ENCODE measurements at places on chromosomes 12 and 14.

DNA sequence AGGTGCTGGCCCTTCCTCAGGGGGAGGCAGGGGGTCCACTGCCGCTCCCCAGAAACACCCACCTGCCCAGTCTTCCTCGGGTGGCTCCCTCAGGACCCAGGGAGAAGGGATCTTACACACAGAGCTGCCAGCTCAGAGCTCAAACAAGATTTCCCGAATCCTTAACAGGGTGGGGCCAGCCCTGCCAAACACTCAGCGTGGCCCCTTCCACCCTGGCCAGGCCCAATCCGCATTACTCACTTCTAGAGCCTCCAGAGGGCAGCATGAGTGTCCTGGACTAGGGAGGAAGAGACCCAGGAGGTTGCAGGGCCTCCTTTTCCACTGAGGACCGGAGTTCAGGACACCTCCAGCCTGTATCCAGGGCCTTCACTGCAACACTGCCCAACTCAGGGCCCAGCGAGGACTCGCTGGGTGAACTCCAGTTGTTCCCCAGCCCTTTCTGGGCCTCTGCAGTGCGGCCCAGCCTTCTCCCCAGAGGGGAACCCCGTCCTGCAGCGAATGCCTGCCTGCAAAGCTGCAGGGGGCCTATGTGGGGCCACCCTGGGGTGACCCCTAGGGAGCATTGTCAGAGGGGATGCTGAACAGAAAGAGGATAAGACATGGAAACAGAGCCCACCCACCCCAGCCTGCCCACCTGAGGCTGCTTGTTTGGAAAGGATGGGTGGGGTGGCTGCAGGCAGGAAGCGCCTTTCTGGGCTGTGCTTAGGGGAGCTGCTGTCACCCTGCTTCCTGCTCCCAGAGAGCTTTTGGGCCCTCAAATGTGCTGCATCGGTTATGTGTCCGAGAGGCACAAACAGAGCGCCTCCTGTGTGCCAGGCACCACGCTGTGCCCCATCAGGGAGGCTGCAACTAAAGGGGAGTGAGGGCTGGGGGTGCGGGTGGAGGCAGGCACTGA, 43.8 kb downstream of the CCNK start:
- DNase-seq, result no peak

DNA sequence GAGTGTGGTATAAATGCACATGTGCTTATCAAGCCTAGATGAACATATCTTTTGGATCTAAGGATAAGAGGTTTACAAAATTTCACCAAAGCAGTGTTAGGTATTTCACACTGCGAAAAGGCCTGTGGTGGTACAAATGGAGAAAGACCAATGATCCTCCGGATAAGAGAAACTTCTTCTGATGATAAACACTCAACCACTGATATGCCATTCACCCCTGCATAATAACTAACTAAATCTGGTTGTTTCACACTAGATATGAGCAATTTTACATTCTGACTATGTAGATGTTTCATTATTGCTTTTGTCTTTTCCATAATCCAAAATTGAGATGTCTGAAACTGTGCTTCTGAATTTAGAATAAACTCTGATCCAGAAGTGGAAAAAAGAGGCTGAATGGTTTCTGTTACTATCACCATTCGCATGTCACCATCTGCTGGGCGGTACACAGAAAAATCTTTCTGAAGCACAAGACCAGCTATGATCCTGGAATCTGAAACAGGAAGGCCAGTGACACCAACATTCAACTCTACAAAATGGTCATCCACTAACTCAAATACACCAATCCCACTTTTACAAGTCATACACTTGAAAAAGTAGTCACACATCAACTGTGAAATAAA, 1.3 kb downstream of the BBS10 start:
- peak; percentile 2 for DNase-seq

DNA sequence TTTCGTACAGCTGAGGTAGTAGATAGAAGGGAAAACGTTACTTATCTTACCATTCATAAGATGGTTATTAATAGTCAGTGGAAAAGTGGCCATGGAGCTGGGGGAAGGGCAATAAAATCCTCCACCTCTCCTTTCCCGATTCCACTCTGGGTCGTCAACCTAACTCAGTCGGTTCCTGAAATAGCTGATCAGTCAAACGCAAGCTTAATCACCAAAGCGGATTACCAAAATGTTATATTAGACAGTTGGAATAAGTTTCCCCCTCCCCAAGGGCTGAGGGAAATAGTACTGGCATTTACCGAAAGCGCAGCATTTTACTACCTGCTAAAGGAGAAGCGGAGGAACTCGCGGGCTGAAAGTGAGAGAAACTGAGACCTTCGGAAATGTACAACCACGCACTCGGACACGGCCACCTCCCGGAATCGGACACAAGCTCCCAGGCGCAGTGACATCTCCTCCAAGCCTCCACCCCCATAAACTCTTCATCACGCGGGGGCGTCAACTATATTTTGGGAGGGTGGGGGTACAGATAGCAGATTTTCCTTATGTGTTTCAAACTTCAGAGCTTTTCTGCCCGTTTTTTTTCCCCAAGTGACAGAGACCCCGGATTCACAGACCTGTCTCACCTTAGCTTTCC, 1.2 kb downstream of the PPM1H start:
- no peak for DNase-seq

DNA sequence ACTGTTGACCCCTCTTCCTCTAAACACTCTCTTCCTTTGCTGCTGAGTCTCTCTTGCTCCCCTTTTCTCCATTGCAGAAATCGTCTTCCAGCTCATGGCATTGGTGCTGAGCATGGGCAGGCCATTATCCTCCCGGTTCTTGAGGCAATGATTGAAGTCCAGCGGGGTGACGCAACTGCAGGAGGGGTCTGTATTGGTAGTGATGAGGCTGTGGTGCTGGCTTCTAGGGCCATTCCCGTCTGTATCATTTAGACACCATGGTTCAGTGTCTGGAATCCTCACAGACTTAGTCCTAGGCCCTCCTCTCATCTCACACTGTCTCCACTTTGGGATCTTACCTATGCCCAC, 720 bp upstream of the SLC22A17 start:
- DNase-seq, result no peak

- DNase-seq, result no peak
Measured at GRCh38 chr12:122250047-122250446, 16.2 kb downstream of the VPS33A start.

- DNase-seq, result no peak
Measured at GRCh38 chr14:102819747-102820330, 42.6 kb downstream of the TRAF3 start.

- no peak for DNase-seq
Measured at GRCh38 chr14:30440961-30441360, 118.0 kb upstream of the G2E3 start.

DNA sequence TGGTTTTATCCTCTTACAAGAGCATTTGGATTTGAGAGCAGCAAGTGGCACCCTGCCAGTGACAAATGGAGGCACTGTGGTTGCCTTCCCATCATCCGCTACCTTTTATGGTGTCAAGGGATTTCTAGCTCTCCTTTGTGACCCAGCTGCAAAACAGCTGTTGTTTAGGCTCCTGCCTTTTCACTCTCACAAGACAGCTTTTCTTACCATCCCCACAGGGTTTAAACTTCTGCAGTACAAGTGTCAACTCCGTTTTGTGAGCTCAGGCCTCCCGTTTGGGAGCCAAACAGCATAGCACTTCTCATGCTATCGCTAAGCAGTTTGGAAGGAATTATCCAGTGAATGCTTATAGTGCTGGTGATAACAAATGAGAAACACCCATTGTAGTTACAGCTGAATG, 331.4 kb downstream of the TMTC2 start:
- no peak for DNase-seq

GRCh38 chr14:31781578-31781977, 220.4 kb downstream of the NUBPL start:
- no peak for DNase-seq

GRCh38 chr12:64813723-64814122, 10.7 kb upstream of the TBC1D30 start:
- no peak for DNase-seq

DNA sequence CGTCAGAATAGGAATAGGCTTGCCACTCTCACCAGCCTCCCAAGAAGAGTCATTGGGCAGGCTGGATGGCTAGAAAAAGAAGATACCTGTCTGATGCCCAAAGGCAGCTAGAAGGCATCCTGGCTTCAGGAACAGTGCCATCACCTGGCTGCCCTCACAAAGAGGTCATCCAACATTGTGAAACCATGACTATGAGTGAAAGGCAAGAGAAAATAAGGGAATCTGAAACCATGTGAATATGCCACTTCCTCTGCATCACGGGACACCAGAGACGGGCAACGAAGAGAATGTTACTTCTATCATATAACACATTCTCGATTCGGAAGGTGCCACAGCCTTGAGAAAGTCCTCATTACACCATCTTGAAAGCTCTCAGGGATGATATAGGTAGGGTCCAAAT, 182.0 kb downstream of the DAD1 start:
- no peak for DNase-seq

DNA sequence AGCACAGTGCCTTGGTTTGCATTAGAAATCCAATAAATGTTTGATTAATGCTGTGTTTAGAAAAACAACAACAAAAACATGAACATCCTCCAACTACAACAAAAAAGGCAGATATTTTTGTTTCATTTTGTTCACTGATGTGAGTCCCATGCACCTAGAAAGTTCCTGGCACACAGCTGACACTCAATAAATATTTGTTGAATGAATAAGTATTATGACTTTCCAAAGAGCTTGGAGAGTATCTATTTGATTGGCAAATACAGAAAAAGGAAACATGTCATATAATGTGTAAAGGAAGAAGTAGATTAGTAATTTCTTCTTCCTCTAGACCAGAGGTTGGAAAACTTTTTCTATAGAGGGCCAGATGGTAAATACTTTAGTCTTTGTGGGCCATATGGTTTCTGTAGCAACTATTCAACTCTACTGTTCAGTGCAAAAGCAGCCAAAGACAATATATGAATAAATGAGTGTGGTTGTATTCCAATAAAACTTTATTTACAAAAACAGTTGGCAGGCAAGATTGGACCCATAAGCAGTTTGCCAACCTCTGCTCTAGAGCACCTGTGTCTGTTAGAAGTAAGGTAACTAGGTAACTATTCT, 312.3 kb upstream of the DIO2 start:
- DNase-seq, result peak; percentile 15

- DNase-seq, result no peak
Measured at GRCh38 chr12:47323802-47324201, 244.0 kb upstream of the AMIGO2 start.

GRCh38 chr12:113370923-113371682, 12.7 kb downstream of the PLBD2 start:
- no peak for DNase-seq

DNA sequence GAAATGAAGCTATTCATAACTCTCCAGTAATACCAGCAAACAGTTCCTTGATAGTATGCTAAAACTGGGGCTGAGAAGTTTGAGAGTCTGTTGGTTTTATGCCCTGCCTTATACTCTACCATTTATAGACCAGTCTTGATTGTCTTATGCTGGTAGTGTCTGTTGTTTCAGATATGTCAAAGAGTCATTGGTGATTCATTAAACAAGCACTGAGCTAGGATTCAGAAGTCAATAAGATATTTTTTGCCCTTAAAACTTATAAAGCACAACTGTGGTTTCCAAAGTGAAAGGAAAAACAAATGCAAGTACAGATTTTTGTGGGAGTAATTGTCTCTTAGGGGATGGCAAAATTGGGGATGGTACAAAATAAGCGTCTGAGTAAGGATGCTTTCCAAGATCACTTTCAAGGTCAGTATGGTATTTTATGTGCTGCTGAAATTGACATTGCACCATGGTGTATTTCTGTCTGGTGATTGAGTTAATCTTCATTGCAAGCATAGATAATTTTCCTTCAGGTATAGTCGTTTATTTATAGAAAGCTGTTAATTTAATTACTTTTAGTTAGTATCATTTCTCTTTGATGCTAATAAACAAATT, 289.5 kb upstream of the E2F7 start:
- DNase-seq, result no peak

DNA sequence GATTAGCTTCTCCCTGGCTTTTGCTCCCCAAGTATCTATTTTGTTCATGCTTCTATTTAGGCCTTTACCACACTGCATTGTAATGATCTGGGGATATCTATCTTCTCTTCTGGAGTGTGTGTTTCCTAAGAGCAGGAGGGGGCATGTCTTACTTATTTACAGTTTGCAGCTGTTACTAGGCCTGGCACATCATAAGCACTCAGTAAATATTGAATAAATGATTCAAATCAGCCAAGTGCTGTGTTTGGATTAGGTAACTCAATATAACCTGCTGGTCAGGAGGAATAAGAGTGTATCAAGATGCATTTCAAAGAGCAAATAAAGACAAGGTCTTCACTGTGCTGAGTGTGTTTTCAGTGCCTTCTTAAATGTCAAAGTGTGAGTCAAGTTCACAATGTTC, 186.1 kb downstream of the FOXG1 start:
- DNase-seq, result no peak

DNA sequence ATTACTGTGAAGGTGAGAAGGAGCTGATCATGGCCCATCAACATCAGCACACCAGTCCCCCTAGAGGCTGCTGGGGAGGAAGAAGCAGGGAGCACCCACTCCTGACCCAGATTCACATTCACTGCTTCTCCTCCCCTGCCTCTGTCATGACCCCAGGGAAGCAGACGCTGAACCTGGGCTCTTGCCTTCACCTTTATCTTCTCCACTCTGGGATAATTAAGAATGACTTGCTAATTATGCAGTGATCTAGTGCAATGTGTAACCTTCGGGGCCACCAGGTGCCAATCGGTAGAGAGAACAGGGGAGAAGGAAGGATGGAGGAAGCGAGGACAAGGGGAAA, 44.4 kb upstream of the IQSEC3 start:
- DNase-seq, result no peak

DNA sequence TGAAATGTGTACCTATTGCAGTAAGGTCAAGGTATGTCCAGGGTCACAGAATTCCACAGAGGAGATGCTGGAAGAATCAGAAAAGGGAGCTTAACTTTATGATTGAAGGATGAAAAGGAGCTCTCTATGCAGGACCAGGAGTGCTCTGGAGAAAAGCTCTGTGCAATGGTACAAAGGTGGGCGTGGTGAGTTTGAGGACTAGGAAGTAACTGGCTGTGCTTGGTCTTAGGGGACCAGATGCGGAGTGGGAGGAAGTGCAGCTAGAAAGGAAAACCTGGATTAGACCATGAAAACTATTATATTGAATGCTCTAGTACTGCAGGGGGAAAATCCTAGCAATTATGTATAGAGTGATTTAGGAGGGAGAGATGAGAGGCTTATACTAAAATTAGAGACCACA, 56.8 kb downstream of the BTG1 start:
- DNase-seq, result no peak

DNA sequence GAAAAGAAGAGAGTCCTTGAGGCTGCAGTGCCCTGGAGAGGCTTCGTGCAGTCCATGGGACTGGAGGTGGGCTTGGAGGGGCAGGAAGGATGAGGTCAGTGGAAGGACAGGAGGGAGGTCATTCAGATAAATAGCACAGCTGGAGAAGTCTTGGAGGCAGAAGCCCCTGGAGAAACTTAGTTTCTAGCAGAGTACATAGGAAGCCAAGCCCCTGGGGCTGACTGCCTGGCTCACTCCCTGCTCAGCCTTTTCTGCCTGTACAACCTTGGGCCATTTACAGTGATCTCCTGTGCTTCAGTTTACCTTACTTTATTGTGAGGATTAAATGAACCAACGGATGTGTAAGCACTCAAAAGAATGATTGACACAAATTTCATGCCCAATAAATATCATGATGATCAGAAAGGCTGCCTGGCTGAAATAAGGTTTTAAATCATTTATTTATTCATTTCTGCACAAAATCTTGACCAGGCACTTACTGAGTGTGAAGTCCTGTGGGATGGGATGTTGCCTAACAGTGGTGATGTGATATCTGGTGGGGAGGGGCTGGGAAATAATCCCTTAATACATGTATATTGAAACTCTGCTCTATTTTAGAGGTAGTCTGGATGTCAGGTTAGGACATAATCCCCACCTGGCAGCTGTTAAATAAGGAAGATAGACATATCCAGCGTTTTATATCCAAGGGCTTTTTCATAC, 54.3 kb downstream of the PLEKHG7 start:
- no peak for DNase-seq

Data from NCI-H524 treated with DMSO at 0.1 percent for 48 hours (cell line).